ENCODE measurements at places on chromosomes 5 and 9.
A peak's percentile ranks its signal among the peaks of the same experiment; 100 is the strongest.

DNA sequence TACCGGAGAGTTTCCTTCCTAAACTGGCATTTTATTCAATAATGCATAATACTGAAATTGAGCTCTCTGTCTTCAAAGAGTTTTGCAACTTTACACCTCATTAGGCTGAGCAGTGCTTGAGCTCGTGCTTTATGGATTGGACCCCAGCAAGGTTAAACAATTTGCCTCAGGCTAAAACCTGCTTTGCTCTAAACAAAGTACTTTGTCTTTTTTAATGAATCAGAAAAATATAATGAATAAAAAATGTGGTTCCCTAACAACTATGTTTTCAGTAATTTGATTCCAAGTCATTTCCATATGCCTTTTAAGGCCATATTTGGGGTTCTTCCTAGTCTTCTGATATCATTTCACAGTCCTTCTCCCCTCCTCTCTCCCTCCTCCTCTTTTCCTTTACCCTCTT, 20.0 kb downstream of the ZNF366 start:
- no peak for DNase-seq

GRCh38 chr5:142886211-142886610, 116.0 kb downstream of the ARHGAP26 start:
- no peak for DNase-seq

- peak; percentile 84 for DNase-seq
These were observed 136.1 kb upstream of the CLINT1 start for GRCh38 chr5:157994906-157995519.

DNA sequence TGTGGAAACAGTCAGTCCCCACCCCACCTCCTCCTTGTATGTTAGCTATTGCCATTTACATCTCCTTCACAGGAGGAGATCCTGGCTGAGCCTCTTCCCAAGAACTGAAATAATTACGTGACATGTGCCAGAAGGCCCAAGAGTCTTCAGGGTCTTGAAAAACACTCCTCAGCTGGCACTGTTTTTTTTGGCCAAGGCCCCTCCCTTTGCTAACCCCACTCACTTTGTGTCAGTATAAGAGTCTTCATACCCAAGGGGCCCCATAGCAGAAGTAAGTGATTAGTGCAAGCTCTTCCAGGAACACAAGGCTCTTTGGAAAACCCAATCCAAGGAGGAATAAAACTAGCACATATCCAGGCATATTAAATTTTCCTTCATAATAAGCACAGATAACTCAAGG, 5.7 kb upstream of the LARP1 start:
- DNase-seq = no peak

- peak; percentile 15 for DNase-seq
These were observed 19.6 kb downstream of the FAT2 start for GRCh38 chr5:151571270-151572173.

- DNase-seq = no peak
These were observed 28.4 kb downstream of the RASEF start for GRCh38 chr9:83034587-83034986.

DNA sequence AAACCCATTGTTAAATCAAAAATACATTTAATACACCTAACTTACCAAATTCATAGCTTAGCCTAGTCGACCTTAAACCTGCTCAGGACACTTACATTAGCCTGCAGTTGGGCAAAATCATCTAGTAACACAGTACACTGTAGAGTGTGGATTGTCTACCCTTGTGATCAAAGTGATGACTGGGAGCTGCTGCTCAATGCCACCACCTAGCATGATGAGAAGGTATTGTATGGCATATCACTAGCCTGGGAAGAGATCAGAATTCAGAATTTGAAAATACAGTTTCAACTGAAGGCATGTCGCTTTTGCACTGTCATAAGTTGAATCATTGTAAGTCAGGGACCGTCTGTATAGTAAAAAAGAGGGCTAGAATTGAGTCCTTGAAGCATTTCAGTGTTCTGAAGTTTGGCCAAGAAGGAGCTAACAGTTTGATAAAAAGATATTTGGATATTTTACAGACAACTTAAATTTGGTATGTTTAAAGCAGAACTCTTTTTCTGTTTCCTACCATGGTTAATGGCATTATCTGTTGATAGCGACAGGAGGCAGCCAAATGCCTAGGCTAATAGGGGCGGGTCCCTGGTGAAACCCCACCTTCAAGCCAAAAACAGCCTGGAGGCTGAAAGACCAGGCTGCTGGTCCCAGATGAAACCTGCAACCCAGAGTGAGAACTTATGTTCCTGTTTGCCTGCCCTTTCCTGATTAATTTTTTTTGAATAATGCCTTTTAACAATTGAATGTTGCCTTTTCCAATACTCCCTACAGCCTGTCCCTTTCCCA, 23.0 kb downstream of the SMIM15 start:
- no peak for DNase-seq

GRCh38 chr5:141807329-141807728, 70.9 kb downstream of the PCDH1 start:
- no peak for DNase-seq

DNA sequence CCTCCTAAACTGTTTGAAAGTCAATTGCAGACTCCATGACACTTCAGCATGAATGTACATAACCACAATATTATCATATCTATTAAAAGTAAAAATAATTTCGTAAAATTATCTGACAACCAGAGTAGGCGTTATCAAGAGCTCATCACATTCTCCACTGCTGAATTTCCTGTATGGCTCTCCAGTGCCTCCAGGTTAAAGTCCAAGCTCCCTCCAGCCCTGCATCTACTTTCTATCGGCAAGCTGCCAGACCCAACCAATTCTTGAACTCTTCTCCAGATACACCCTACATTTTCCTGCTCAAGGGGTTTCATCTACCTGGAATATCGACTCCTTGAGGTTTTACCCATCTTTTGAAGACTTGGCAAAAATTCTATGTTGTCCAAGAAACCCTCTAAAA, 74.5 kb upstream of the TBC1D2 start:
- no peak for DNase-seq

DNA sequence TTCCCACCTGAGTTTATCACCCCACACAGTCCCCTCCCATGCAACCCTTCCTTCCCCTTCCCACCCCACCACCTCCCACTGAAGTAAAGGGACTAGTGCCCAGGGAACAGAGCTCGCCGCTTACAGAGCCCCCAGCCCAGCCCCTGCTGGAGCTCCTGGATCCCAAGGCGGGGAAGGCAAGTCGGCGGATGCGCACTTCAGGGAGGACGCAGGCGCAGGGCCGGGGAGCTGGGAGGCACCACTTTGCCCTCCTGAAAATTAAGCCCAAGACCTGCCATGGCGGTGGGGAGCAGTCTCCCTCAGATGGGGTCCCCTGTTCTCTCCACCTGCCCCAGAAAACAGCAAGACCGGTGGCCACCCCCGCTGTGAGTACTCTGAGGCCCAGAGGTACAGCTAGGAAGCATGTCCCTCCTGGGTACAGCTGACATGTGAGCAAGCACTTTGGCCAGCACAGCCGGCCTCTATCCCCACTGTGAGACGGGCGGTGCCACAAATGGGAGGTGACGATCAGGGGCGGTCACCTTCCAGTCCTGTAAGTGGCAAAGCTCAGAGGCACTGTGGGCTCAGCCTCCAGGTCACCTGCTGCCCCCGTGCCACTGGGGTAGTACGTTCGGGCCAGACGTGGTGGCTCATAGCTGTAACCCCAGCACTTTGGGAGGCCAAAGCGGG, 45.9 kb downstream of the COL23A1 start:
- no peak for DNase-seq

GRCh38 chr9:8232726-8233125, 433.1 kb upstream of the DMAC1 start:
- DNase-seq = no peak

DNA sequence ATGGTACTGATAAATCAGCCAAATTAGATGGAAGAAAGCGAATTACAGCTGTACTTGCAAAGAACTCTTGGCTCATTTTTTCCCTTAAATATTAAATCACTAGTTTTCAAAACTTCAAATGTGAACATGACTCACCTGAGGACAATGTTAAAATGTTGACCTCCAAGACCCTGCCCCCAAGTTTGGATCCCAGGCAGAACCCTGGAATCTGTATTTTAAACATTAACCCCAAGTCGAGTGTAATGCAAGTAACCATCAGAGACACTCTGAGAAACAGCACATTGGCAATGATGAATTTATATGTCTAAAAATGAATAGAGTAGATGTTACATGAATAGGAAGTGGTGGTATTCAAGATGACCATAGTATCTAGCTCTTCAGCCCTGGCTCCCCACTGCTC, 2.3 kb upstream of the CD274 start:
- no peak for DNase-seq

DNA sequence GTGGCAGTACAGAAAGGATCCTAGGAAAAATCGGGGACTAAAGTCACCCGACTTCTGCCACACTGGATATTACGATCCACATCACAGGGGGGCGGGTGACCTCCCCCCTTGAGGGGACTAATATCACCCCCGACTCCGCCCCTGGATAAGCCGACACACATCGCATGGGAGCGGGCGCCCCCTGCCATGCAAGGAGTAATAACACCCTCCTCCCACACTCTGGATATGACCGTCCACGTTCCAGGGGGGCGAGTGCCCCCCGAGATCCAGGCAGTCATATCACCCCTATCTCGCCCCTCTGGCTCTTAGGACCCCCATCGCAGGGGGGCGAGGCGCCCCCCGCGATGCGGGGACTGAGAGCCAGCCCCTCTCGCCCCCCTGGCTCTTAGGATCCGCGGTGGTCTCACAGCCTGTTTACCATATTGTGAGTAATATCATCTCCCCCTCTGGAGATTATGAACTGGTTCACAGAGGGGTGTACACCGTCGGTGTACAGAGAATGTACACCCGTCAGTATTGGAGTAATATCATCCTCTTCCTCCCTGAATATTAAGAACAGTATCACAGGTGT, 423.0 kb downstream of the DIRAS2 start:
- no peak for DNase-seq

GRCh38 chr9:91611582-91611981, 187.9 kb upstream of the NFIL3 start:
- no peak for DNase-seq
